Myocyte (in vitro differentiated cells): ENCODE measurements at places on chromosomes 3 and 15. TPM values are rescaled to one million over a fixed set of nuclear protein-coding genes. Genes with fewer than 3 reads are reported as not detected.

DNA sequence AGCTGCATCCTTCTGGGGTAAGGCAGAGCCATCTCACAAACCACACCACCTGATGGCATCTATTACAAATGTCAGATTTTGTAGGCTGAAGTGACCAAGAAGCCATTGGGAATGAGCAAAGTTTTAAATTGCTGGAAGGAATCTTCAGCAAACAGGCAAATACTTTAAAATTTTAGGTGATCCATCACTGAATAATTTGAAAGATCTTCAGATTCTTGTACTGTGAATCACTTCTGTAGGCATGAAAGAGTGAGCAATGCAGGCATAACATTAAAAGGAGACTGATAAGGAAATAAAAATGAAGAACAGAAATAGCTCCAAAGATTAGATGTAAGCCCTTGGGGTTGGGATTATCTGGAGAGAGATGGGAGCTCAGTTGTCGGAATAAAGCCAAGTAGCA is 36.0 kb upstream of the ALDH1L1 start:
- peak; percentile 2 for DNase-seq

- DNase-seq: peak; percentile 41
Measured at GRCh38 chr15:76258460-76258859, 52.8 kb downstream of the ETFA start.

DNA sequence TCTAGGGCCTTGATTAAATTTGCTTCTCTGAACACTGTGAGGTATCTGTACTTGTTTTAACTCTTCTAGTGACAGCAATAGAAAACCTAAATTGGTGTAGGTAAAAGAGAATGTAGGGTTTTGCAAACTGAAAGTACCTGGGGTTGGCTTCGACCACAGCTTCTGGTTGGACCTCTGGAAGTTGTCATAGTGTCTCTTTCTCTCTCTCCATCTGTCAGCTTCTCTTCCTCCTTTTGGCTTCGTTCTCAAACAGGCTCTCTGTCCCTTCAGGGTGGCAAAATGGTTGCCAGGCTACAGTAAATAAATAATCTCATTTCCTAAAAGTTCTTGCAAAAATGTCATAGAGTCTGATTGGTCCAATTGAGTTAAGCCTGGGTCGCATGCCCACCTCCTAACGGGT is 149.3 kb upstream of the CTDSPL start:
- no peak for DNase-seq

DNA sequence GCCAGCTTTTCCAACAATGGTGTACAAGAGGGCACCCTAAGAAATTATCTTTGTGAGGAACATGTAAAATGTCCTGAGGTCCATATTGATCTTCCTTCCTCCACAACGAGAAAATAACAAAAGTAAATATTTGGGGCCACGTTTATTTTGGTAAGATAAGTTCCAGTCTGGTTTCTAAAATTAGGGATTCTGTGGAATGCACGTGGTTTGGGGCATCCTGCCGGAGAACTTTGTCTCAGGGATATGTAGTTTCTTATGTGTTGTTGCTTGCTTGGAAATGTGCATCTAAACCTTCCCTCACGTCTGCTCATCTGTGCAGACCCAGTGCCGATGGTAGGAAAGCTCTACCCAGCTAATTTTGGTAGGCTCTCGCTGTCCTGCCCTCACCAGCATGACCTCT is 62.8 kb downstream of the CTDSPL start:
- DNase-seq: no peak

The FHIT gene
- total RNA-seq: 0.53 TPM in 1 of 2 replicates, not detected in the other

DNA sequence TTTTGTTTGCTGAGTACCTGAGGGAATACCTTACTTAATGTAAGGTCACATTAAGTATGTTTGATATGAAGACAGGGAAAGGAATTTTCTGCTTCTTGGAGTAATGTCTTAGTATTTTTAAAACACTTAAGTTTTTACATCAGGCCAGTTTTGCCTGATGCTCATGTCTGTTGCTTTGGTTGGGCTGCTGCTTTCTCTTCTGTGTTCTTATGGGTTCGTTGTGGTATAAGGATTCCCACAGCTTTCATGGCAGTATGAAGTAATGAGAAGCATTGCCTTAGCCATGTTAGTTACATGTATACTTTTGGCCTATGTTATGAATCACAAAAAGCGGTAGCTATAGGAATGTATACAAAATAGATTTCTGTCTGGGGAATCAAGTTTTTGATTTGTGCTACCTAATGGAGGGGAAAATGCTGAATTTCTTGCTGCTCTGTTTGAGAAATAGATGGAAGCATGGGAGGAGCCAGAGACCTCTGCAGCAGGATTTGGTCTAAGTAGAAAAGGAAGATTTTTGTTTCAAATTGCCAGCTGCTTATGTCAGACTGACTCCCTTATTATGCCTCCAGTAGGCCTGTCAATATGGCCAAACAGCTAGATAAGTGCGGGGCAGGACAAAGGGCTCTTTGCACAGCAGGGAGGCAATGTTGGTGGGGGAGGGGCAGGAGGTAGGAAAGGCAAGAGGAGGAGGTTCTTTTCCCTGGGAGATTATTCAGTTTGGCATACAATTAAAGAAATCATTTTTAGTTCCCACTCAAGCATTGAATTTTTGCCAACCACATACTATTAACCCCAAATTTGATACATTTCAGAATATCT is 5.2 kb downstream of the SETD5 start:
- DNase-seq: peak; percentile 32

The CHRD gene
- total RNA-seq: 8.4 and 18.8 TPM in 2 replicates

DNA sequence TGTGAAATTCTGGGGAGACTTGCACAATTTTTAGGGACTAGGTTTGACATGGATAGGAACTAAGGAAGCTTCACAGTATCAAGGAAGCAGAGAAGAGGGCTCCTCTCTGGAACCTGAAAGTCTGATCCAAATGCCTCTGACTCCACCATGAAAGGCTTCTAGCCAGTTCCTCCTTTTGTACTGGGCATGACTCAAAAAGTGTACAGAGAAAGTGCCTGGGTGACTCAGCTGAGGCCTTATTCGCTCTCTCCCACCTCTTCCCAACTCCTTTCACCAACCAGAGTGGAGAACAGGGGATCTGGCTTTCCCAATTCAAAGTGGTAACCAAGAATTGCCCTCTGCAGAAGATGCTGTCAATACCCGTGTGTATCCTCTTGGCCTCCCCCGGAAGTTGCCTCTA is 342.9 kb upstream of the PROK2 start:
- DNase-seq: no peak

DNA sequence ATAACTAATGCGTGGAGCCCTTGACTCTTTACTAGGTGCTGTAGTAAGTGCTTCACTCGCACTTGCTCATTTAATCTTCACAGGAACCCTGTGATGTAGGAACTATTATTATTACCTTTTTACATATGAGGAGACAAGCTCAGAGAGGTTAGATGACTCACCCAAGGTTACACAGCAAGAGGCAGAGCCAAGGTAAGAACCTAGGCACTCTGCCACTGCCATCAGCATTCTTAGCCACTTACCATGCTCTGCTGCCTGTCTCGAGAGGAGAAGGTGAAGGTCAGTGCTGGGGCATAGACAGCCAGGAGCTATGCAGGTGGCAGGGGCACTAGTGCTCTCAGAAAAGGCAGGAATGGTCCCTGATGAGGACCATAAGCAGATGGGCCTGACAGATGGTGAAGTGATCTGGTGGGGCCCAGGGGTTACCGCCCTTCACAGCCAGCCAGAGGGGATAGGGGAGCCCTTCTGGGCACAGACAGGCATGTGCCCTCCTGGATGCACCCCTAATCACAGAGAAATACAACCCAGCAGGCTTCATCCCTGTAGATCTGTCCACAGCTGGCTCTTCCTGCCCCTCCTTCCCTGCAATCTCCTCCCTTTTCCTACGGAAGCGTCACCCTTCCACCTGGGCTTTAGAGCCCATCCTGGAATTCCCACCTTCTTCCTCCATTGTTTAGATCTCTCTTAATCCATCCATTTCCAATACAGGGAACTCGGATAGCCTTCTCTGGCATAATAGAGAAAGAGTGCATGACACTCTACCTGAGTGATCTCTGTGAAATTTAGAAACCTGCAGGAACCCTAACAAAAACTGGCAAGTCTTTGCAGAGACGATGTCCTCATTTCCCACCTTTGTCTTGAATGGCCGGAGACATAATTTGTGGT is 26.9 kb downstream of the ABTB1 start:
- no peak for DNase-seq

- DNase-seq: peak; percentile 66
Measured at GRCh38 chr3:143707848-143708247, 140.4 kb downstream of the SLC9A9 start.

DNA sequence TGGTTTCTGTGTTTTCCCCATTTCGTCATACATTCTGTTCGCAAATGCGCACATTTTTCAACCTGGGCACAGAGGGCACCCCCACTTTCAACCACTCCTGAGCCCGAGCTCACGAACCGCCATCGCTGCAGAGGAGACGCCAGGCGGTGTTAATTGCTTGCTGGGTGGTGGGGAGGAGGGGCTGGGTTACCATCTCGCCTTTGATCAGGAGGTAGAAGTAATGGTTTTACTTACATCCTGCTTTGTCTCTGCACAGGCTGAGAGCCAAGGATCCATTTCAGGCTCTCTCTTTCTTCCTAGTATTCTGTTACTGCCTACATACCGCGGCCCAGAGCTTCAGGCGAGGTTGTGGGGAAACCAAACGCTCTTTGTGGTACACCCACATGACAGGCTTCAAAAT is 177.3 kb upstream of the WNT5A start:
- no peak for DNase-seq

The NUTM1 gene
- total RNA-seq: not detected in 2 replicates

GRCh38 chr3:138445236-138445635 is 10.8 kb downstream of the ESYT3 start:
- no peak for DNase-seq

The RLBP1 gene
- total RNA-seq: not detected in 2 replicates

The TEX55 gene
- total RNA-seq: not detected in 2 replicates

The PCSK6 gene
- 2.2 and 2.5 TPM in 2 replicates for total RNA-seq

The ACAN gene
- 0.05 and 0.08 TPM in 2 replicates for total RNA-seq

The SPTSSB gene
- total RNA-seq: not detected in 2 replicates

The SOX14 gene
- not detected in 2 replicates for total RNA-seq

DNA sequence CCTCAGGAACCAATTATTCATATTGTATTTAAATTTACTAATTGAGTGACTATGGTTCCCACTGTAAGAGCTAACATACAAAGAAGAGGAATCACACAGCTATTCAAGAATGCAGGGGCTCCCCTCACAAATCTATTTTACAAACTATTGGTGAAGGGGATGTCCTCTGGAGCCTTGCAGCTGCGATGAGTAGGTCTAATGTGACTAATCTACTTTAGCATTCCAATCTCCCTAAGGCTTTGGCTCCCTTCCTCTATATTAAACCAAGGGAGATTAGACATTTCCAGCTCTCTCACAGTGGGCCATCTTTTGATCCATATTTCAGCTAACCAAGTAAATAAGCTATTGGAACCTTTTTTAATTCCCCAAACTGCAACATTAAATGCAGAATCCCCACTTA is 514.2 kb upstream of the BCHE start:
- DNase-seq: no peak

DNA sequence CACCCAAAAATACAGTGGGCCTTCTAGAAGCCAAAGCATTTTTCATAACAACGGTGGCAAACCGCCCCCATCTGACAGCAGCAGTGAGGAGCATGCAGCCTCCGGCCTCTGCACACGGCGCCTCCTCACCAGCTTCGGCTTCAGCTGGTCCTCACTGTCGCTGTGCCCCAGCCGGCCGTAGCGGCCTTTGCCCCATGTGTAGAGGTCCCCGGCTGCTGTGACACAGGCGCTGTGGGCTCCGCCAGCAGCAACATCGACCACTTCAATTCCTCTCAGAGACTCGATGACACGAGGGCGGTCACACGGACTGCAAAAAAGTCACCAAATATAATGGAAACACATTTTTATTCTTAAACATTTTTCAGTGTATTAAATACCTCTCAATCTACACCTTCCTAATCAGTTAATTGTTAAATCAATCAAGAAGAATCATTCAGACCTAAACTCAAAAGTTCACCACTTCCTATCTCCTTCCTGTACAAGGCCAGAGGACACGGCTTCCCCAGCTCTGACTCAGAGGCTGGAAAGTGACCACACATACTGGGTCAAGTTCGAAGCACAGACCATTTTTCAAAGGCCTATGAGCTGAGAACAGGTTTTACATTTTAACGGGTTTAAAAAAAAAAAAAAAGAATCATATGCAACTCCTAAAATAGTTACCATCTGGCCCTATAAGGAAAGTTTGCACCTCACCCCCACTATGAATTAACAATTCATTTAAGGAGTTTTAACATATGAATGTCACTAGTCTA is 33.6 kb upstream of the OCA2 start:
- DNase-seq: peak; percentile 62

The RAB6B gene
- total RNA-seq: 0.37 and 1.1 TPM in 2 replicates

GRCh38 chr15:26083896-26084295 is 220.8 kb upstream of the ATP10A start:
- DNase-seq: no peak

DNA sequence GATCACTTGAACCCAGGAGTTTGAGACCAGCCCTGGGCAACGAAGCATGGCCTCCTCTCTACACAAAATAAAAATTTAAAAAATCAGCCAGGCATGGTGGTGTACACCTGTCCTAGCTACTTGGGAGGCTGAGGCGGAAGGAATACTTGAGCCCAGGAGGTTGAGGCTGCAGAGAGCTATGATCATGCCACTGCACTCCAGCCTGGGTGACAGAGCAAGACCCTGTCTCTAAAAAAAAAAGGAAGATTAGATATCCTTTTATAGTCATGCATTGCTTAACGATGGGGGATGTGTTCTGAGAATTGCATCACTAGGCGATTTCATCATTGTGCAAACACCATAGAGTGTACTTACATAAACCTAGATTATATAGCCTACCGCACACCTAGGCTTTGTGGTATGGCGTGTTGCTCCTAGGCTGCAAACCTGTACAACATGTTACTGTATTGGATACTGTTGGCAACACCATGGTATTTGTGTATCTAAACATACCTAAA is 12.6 kb downstream of the ALAS1 start:
- DNase-seq: no peak

DNA sequence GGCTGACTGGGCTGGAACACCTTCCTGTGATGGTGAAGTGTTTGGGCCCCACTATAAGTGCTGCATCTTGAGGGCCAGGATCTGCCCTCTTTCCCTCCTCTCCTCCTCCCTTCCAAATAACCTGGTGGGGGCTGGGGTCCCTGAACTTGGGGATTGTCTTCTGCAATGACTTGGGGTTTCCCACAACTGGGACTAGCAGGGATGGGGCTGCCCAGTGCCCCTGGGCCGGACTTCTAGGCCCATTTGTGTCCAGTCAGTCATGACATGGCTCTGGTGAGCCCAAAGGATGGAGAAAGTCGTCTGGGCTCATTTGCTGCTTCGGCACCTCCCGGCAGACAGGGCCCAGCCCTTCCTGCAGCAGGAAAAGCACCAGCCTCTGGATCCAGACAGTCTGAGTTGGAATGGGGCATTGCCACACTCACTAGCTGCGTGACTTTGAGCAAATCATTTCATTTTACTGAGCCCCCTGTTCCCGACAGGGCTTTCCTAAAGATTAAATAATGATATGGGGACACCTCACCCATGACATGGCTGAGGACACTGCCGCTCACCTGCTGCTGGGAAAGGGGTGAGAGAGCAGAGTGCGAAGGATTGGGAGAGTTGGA is 113.2 kb downstream of the DNAJB8 start:
- DNase-seq: no peak

DNA sequence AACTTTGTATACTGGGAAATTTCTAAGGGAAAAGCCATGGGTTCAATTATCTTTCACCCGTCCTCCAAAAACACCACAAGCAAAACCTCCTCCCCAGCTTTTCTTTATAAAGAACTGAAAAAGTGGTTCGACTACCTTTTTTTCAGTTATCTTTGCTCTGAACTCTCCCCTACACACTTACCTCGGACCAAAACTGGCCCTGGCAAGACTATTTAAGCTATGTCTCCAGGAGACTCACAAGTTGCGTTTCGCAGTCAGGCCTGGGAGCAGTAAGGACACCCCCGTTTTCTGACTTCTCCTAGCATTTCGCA is 645 bp downstream of the COPS2 start:
- DNase-seq: peak; percentile 20
